CD4-positive, alpha-beta T cell treated with Interleukin-15 for 4 hours (primary cell): ENCODE measurements at places on chromosomes 1 and 21.

- peak; percentile 19 for DNase-seq
Observed at GRCh38 chr1:155207806-155208540, at the start of gene THBS3. Gene THBS3, minus strand, starts transcription at chr1:155207897. Its CDS starts 21 bp downstream, at chr1:155207876.

DNA sequence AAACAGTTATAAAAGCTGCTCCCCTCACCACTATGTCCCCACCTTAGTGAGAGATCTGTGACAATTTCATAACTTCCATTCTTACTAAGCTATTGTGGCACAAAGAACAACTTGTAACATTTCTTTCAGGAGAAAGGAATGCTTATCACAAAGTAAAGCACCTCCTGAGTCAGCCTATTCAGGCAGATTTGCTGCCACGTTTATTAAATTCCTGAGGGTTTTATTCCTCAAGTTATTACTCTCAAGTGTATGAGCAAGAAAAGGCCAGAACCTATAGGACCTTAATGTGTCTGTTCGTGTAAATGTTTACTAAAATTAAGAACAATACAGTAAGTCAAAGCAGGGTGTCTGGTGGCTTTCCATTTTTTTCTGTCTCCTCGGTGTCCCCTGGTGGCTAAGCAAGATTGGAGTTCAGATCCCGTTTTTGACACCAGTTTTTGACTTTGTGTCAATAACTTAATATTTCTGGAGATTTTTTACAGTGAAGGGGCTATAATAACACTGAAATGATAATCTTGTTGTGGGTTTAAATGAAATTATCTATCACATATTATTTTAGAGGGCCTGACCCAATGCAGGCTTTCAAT is 1539.6 kb downstream of the BRINP3 start:
- DNase-seq, result no peak

GRCh38 chr1:60423146-60423780 is 349.7 kb upstream of the C1orf87 start:
- no peak for DNase-seq

- peak; percentile 64 for DNase-seq
Observed at GRCh38 chr1:27332536-27333281, 9.1 kb upstream of the SYTL1 start.

GRCh38 chr1:35726450-35727433 is 8.1 kb upstream of the C1orf216 start:
- DNase-seq, result peak; percentile 61

DNA sequence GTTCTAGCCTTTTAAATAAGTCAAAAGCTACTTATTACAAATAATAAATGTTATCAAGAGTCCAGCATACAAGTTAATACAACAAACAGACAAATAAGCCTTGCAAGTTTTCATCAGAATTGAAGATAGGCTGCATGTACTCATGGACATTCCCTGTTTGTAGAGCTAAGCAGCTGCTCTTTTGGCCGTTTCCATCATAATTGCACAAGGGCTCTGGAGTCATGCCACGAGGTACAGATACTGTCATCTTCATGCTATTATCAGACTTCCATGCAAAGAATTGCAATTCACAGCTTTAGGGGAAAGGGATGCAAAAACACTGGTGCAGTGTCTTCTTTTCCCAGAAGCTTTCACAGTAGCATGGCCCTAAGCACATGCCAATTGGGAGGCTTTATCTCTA is 52.8 kb upstream of the TBX15 start:
- DNase-seq, result no peak

DNA sequence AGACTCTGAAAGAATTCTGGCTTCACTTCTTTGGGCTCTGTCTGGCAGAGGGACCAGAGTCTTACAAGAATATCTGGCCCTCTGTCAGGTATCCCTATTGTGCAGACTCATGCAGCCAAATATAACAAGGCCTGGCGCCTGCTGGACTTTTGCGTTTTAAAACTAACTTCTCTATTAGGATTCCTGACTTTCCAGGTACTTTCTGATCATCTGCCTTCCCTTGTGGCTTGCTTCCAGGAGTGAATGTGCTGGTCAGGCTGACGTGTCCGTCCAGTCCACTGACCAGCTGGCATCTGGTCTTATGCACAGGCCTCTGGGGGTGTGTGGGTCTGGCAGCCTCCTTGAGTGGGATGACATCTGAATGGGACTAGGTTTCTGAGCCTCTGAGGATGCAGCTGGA is 8.6 kb upstream of the RAB29 start:
- DNase-seq, result no peak

GRCh38 chr1:88888750-88889149 is 2.6 kb downstream of the GTF2B start:
- DNase-seq, result peak; percentile 28

- no peak for DNase-seq
Observed at GRCh38 chr1:96362623-96363022, 359.0 kb upstream of the PTBP2 start.

DNA sequence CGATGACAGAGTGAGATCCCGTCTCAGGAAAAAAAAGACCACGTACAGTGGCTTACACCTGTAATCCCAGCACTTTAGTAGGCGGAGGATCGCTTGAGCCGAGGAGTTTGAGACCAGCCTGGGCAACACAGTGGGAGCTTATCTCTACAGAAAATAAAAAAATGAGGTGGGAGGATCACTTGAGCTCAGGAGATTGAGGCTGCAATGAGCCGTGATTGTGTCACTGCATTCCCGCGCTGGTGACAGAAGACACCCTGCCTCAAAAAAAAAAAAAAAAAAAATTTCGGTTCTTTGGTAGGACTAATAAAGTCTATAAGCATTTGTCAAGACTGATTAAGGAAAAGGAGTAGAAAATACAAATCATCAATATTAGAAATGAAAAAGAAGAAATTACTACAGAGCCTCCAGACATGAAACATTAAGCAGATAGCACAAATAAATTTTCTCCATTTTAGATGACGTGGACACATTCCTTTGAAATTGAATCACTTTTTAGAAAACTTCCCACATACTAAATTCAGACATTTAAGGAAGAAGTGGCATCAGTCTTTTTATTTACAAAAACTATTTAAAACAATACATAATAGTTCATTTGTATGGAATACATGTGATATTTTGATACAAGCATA is 30.4 kb downstream of the MORC3 start:
- no peak for DNase-seq

DNA sequence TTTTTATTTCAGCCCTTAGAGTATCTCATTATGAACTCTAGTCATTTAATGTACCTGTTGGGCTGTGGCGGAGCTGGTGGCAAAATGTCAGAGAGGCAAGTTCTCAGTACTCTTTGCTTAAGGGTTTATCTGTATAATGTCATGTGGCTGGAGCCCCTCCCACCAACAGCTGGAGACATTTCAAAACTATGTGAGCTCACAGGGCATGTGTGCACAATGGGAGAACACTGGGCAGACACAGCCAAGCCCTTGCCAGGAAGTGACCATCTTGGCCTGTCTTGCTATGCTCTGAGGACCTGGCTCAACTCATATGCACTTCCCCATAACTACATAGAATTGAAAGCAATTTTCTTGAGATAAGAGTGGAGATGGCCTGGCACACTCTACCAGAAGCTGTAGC is 296.4 kb downstream of the PTPRU start:
- DNase-seq, result no peak

DNA sequence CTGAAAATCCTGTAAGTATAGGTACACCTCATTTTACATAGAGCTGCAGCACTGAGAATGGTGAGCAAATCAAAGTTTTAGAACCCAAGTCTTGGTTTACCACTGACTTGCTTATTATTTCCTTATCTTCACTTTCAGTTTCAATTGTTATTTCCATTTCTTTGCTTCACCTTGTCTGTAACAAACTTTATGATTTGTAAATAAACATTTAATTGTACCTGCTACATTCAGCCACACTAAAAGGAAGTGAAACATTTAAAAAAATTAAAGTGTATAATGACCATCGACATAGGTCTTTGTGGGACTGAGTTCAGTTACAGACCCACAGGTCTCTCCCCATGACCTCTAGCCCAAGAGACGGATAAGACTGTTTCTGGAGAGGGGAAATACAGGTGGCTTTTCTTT is 34.4 kb downstream of the LGR6 start:
- no peak for DNase-seq
